D341Med (cell line): ENCODE measurements at places on chromosomes 5 and 9.

DNA sequence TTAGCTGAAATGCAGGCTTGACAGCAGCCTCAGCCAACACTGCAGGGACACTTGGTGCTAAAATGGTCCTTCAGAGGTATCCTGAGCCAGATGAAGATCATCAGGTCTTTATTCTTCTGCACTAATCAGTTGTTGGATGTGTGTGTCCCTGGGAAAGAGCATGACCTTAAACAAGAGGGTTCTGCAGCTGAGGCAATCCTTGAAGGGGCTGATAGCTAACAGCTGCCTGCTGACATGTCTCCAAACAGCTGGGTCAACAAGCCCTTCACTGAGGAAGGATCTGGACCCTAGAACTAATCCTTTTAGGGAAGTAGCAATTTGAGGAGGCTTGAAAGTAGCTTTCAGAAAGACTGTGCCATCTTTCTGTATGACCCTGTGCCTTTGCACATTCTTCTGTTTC is 376.3 kb upstream of the ACTBL2 start:
- no peak for DNase-seq

DNA sequence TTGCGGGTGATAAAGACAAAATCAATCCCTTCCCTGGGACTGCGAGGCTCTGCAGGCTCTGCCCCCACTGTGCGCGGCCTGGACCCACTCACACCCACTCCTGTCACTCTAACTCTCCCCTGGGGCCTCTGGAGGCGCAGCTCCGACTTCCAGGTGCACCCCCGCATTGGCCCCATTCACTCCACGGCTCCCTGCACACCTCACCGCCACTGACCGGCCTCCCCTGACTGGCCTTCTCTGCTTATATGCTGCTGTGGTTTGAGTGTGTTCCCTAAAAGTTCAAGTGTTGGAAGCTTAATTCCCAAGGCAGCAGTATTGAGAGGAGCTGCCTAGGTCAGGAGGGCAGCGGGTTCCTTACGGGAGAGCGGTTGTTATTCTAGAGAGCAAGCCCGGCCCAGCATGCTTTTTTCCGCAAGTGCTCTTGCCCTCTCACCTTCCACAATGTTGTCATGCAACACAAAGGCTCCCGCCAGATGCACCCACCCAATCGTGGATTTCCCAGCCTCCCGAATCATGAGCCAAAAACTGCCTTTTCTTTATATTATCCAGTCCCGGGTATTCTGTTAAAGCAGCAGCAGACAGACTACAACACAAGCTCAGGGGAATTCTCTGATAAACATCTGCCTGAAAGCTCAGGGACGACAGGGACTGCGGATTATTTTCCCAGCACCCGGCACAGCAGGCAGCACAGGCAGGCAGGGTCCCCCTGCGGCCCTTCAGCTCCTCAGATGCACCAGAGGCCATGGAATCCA is 73.5 kb upstream of the LRRTM2 start:
- DNase-seq, result peak; percentile 86

DNA sequence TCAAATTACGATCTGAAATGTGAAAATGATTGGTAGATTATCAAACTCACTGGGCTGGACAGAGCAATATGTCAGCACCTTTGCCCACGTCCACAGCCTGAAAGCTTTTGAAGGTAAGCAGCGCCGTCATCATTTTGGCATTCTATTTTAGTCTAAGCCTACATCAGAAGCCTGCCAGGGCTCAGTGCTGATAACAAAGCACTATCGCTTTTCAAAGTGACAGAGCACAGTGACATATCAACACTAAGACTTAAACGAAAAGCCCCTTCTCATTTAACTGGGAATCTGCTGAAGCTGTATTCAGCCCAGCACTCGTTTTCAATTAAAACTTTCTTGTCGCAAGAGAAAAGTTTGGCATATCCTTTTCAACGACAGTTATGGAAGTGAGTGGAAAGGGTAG is 1076.3 kb downstream of the PTPRD start:
- DNase-seq, result no peak

- no peak for DNase-seq
These were observed 409.8 kb downstream of the NTRK2 start for GRCh38 chr9:85079349-85079748.

DNA sequence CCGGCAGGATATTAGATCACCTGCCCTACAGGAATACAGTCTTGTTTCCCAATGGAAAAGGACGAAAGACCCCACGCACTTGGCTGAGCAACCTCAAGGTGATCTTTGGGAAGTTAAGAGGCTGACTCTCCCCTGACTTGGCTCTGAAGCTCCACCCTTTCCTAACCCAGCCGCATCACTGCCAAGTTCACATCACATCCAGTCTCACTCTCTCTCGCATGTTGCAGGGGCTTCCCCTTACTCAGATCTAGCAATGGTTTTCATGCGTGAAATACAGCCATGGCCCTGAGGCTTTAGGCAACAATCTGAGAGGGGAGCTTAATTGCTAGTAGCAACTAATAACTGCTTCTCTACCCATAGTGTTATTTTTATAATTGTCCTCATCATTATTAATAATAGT is 211.6 kb downstream of the DOCK8 start:
- DNase-seq, result no peak

DNA sequence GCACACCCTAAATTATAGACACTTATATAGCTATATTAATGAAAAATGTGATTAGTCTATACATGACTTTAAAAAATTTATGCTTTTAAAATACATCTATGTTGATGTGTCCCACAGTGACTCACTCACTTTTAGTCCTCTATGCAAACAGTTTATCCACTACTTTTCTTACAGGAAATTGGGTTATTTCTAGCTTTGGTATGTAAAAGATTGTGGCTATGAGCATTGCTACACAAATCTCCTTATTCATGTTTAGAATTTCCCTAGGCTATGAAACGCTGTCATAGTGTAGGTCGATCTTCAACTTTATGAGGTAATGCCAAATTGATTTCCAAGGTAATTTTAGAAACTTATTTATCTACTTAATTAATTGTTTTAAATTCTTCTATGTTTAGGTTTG is 687.4 kb downstream of the PRR16 start:
- DNase-seq, result no peak

GRCh38 chr9:21070171-21070571 is 7.6 kb downstream of the IFNB1 start:
- no peak for DNase-seq

GRCh38 chr9:108973895-108974294 is 39.4 kb downstream of the CTNNAL1 start:
- DNase-seq, result no peak

- no peak for DNase-seq
These were observed 54.8 kb downstream of the SLC22A5 start for GRCh38 chr5:132424167-132424880.

- DNase-seq, result no peak
These were observed 25.2 kb downstream of the GLRX start for GRCh38 chr5:95797301-95797700.

DNA sequence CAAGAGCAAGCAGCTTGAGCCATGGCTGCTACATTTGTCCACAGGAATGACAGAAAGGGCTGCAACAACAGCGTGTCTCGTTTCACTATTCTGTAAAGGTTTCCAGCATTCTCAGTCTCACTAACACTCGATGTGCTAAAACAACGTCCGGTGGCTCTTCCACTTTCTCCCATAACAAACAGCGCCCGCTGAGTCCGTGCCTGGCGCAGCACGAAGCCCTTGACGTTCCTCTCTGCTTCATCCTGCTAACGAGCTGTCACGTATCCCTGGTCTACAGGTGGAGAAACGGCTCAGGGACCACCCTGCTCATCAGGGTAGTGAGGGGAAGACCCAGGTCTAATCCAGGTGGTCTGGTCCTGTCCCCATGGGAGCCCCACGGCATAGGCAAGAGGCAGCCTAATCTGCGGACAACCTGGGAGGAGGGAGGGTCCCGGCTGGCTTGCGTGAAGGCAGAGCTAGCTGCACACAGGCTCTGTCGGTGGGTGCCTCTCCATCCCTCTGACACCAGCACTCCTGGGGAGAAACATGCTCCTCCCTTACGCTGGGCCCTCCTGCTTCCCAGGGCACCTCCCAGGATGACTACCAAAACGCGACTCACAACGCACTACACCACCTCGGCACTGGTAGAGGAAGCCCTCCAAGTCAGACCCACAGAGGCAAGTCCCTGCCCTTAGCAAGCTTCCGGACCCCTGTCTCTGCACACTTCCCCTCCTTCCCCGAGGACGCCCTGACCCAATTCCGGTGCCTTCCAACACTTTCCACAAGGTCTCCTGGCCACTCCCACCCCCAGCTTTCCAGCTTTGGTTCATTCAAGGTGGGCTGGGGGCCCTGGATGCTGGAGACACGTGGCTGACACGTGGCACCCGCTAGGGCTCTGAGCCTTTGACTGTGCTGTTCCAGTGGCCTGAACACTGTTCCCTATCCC is 43.3 kb downstream of the VAV2 start:
- no peak for DNase-seq

DNA sequence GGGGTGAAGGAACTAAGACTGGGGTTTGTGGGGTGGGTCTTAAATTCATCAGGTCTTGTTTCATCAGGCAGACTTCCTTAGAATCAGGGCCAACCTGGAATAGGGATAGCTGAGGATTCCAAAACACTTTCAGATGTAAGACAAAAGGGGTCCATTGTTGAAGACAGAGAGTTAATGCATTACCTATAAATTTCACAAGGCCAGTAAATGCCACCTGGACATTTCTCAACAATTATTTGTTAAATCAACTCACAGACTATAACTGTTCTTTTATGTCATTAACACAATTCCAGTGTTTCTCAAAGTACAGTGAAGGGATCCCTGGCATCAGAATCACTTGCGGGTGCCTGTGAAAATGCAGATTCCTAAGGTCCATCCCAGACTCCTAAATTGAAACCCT is 2.8 kb downstream of the MARCHF3 start:
- DNase-seq, result no peak
